Mesothelial cell of epicardium (in vitro differentiated cells): ENCODE measurements at places on chromosomes 4 and X. TPM values are rescaled to one million over a fixed set of nuclear protein-coding genes. Genes with fewer than 3 reads are reported as not detected.

DNA sequence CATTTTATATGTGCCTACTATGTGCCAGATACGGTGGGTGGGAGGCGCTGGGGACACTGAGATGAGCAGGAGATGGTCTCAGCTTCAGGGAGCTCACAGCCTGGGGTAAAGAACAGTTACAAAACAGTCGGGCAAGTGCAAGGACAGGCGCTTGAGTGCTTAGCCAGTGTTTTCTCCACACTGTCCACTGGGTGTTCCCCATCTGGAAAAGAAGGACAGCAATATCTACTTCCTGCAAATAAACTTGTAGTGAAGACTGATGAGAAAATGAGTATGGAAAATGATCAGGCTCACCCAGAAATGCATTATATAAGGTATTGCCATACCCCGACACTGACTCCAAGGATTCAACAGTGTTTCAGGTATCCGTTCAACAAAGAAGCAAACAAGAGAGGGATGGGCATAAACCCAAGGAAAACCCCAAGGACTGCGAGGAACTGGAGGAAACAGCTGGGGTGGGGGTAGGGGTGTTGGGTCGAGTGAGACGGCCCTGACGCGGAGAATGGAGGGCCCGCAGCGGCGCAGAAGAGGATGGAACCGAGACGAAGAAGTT lies 835 bp downstream of the TMEM185A start:
- peak overlapping the region; percentile 92 for H3K4me3 ChIP-seq
- peaks cover 31% of the 10 kb centered on the region for H3K27me3 ChIP-seq
- H3K36me3 ChIP-seq = no peaks in the 10 kb centered on the region

DNA sequence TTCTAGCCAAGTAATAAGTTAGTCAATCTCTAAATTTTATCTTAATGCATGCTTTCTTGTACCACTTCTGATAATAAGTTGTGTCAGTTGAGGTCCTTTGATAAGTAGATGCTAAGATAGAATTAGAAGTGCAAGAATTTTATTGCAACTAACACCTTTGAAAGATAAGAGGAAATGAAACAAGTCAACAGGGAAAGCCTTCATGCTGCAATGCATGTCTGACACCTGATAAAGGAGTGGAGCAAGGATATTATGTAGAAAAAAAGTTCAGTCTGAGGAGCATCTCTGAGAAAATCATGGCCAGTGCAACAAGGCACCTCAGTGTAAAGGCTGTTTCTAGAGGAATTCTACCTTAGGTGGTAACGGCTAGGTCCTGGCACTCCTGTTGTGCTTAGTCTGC lies 210.7 kb upstream of the PPP1R2C start:
- peaks cover 19% of the 10 kb centered on the region for H3K4me1 ChIP-seq
- H3K27me3 ChIP-seq = no peaks in the 10 kb centered on the region
- no peak for DNase-seq
- H3K4me3 ChIP-seq = no peak overlapping the region

GRCh38 chr4:141643557-141643956 lies 7.2 kb downstream of the IL15 start:
- DNase-seq = no peak
- H3K27me3 ChIP-seq = peaks cover 18% of the 10 kb centered on the region
- no peak overlapping the region for H3K4me3 ChIP-seq
- no peak overlapping the region for H3K27ac ChIP-seq
- no peaks in the 10 kb centered on the region for H3K36me3 ChIP-seq
- no peaks in the 10 kb centered on the region for H3K4me1 ChIP-seq

Gene ARMCX4
- total RNA-seq = 29.0 to 30.8 TPM (median 29.4 TPM) in 3 replicates

Gene MAGEB10
- total RNA-seq = not detected in 3 replicates

Gene HSD17B13
- total RNA-seq = 0.16 to 0.20 TPM (median 0.18 TPM) in 3 replicates

Gene GPR78
- total RNA-seq = 2.4 to 3.8 TPM (median 3.2 TPM) in 3 replicates

Gene MAGEE2
- total RNA-seq = not detected in 3 replicates

Gene ALG13
- 84.3 to 157 TPM (median 92.5 TPM) in 3 replicates for total RNA-seq
